ENCODE measurements at places on chromosomes 3 and 15. TPM values are rescaled to one million over a fixed set of nuclear protein-coding genes. Genes with fewer than 3 reads are reported as not detected.

GRCh38 chr3:117380631-117381030 lies 671.1 kb downstream of the TUSC7 start:
- H3K36me3 ChIP-seq: no peaks in the 10 kb centered on the region
- DNase-seq: no peak
- H3K4me3 ChIP-seq: no peak overlapping the region
- H3K27ac ChIP-seq: no peak overlapping the region
- H3K27me3 ChIP-seq: no peaks in the 10 kb centered on the region
- no peaks in the 10 kb centered on the region for H3K4me1 ChIP-seq

DNA sequence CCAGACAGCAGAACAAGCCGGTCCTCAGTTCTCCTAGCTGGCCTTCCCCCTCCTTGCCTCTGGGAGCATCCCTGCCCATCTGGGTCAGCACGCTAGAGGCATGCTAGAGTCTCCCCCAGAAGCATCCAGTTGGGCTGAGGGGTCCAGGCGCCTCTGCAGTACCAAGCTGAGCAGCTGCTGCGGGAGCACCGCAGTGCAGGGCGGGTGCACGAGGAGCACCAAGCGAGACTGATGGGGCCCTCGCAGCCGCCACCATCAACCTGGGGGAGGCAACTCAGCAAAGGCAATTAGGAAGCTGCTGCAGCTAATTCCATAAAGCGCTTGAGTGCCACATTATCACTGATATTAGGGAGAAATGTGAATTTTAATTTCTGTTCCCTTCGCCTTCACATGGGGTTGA lies 12.4 kb downstream of the CACNA2D3 start:
- peaks cover 24% of the 10 kb centered on the region for H3K4me1 ChIP-seq
- H3K36me3 ChIP-seq: no peaks in the 10 kb centered on the region
- no peak for DNase-seq
- H3K4me3 ChIP-seq: no peak overlapping the region

PLA2G4B gene
- total RNA-seq: 4.4 TPM

DNA sequence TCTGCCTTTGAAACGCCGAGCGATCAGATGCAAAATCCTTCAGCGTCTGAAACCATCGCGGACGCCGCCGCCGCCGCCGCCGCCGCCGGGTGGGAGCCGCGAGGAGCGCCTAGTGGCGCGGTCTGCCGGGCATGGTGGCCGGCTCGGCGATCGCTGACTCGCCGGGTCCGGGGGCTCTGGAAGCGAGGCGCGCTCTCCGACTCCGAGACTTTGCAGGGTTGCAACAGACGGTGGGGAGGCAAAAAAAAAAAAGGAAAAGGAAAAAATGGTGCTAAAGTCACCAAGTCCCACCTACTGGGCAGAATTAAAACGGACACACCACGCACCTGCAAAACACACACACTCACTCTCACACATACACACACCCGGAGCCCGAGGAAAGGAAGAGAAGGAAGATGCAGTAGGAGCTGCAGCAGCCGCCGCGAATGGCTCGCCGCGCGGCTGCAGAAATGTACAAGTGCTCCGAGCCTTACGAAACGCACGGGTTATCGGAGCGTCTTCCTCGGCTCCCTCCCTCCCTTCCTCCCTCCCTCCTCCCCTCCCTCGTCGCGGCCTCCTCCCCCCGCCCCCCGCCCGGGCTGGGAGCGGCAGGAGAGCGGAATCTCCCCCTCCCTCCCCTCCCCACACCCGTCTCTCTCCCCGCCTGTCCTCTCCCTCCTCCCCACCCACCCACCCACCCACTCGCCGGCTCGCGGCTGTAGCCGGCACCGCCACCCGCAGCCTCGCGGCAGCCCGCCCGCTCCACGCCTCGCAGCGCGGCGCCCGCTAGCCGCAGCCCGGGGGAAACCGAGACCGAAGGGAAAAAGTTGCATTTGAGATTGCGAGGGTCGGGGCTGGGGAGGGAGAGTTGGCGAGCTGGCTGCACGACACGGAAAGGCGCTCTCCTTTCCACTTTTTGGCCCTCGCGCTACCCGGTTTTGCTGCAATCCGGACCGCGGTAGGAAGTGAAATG lies at the start of gene NTRK3:
Gene NTRK3, minus strand, starts transcription at position 461 of the 952 bp plus-strand sequence. CDS start 586 bp downstream, outside the sequence.
- peak; percentile 78 for DNase-seq
- H3K27me3 ChIP-seq: peaks cover 50% of the 10 kb centered on the region
- peaks cover 10% of the 10 kb centered on the region for H3K4me1 ChIP-seq
- no peak within 1 kb of the TSS for H3K27ac ChIP-seq
- no peaks in the 10 kb centered on the region for H3K36me3 ChIP-seq

DNA sequence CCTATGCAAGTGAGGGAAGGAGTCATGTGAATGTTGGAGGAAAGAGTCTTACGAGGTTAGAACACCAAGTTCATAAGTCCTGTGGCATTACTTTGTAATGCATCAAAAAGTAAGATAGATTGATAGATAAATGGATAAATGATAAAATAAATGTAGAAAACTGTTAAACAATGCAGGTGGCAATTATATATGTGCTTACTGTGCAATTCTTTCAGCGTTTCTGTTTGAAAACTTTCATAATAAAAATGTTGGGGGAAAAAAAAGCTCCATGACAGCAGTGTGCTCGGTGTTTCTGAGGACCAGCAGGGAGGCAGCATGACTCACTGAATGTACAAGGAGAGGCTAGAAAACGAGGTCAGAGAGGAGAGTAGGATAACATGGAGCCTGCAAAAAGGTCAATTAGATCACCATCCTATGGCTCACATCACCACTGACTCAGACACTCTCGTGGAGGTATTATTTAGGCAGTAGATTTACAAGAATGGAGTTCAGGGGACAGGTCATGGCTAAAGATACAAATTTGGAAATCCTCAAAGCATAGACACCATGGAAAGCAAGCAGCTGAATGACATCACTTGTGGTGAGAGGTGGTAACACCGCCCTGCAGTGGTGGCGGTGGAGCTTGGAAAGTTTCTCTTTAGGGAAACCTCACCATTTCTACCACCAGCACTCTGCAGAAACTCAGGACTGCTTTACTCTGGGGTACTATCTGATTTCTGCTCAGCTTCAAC lies 219.8 kb downstream of the CTNNB1 start:
- H3K27ac ChIP-seq: no peak overlapping the region
- peaks cover 9% of the 10 kb centered on the region for H3K4me1 ChIP-seq
- DNase-seq: peak; percentile 38

GRCh38 chr15:68114356-68114755 lies 60.2 kb downstream of the PIAS1 start:
- no peak for DNase-seq
- H3K27ac ChIP-seq: no peak overlapping the region
- H3K4me1 ChIP-seq: no peaks in the 10 kb centered on the region

DNA sequence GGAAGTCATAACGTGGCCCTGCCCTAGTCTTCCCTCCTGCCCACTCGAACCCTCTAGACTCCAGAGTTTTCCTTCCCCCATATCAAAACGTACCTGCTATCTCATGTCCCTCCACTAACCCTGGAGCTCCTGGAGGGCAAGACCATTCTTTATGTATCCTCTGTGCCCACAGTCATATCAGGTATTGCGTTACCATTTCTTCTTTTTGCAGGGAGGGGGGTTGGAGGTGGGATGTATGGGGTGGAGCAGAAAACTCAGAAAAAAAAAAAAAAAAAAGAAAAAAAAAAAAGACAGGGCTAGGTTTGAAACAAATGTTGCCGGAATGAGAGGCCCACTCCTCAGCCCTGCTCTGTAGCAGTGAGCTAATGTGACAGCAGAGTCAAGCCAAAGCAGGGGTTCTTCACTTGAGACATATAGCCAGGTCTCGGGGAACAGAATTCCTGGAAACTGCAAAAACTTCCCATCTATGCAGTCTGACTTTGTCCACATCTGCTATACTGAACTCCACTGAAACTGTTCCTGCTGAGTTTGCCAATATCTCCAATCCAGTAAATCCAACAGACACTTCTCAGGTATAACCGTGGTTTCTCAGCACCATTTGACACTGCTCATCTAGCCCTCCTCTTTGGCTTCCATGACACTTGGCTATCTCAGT lies 31.1 kb downstream of the PARP16 start:
- no peaks in the 10 kb centered on the region for H3K27me3 ChIP-seq
- no peaks in the 10 kb centered on the region for H3K36me3 ChIP-seq
- no peak for DNase-seq
- H3K4me3 ChIP-seq: no peak overlapping the region
- H3K27ac ChIP-seq: no peak overlapping the region

DNA sequence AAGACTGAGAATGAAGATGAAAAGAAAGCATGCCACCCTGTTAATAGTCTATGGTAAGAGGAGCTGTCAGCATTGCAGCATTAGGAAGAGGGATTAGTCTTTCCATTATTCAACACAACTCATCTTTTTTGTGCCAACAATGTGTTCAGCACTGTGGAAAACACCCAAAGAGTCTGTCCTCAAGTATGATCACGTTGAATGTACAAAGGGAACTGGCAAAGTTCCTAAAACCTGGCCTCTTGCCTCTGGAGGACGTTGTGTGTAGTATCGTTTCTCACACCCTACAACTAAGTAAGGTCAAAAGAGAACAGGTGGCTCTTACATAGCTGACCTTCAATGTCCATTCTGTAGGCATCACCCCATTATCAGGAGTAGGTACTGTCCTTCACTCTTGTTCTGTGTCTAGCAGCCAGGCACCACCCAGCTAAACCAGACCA lies 147.9 kb upstream of the THBS1 start:
- DNase-seq: no peak
- H3K27me3 ChIP-seq: no peaks in the 10 kb centered on the region
- no peak overlapping the region for H3K4me3 ChIP-seq
- no peaks in the 10 kb centered on the region for H3K36me3 ChIP-seq
- H3K4me1 ChIP-seq: peaks cover 26% of the 10 kb centered on the region

All from GM23338 (cell line).